ENCODE measurements at places on chromosomes 3 and 15. TPM values are rescaled to one million over a fixed set of nuclear protein-coding genes. Genes with fewer than 3 reads are reported as not detected.

The BRPF1 gene
- 7.1 TPM for polyA plus RNA-seq

The GOLGA6L4 gene
- 0.90 TPM for polyA plus RNA-seq

DNA sequence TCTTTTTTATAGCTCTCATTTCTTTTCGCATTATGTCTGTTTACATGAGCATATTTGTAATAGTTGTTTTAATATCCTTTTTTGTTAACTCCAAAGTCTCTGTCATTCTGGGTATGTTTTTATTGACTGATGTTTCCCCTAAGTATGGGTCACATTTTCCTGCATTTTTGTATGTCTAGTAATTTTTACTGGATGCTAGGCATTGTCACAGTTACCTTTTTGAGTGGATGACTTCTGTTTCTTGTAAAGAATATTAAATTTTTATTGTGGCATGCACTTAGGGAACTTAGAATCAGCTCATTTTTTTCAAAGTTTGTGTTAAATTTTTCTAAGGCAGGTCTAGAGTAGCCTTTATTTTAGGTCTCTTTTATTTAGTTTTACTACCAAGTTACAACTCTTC, 40.7 kb downstream of the ANAPC13 start:
- no peak for DNase-seq

The IL20RB gene
- 1.9 TPM for polyA plus RNA-seq

DNA sequence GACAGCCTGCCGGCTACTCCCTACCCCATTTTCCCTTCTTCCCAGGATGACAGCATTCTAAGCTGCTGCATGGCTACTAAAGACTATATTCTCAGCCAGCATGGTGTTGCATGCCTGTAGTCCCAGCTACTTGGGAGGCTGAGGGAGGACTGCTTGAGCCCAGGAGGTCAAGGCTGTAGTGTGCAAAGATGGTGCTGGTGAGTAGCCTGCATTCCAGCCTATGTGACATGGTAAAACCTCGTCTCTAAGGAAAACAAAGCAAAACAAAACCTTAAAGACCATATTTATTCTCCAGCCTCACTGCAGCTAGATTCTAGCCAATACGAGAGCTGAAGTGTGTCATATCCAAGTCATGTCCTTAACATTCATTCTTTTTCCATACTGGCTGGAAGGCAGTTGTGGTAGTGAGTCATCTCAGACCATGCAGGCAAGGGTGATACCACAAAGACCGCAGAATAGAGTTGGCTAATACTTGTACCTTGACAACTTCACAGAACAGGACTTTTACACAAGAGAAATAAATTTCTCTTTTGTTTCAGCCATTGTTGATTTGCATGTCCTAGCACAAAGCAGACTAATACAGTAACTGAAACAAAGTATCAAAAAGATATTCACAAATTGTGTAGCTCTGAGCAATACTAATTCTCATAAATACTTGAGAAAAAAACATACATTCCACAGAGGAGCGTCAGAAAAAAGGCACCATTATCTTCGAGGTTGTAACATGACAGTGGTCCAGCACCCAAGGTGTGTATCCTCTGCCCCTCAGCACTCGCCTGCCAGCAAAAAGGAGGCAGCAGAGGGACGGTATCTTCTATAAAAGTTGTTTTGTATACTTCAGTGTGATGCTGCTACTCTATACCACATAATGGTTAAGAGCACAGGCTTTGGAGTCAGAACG, 14.8 kb downstream of the PBRM1 start:
- DNase-seq = peak; percentile 100

GRCh38 chr3:156406393-156406792, 148.5 kb downstream of the SSR3 start:
- DNase-seq = no peak

DNA sequence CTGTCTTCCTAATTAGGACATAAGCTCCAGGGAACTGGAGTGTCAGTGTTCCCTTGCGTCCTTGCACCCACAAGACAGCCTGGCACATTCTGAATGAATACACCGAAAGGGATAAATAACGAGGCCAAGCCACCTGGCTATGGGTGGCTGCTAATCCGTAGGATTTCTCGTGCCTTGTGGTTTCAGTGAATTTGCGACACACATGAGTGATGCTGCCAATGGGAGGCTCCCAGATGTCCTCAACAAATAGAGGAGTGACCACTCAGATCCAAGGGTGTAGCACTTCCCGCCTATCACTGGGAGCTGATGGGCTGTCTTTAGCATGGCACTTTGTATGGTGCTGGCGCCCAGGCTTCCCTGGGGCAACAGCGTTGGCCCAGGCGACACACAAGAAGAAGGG, 43.4 kb downstream of the APBA2 start:
- DNase-seq = no peak

DNA sequence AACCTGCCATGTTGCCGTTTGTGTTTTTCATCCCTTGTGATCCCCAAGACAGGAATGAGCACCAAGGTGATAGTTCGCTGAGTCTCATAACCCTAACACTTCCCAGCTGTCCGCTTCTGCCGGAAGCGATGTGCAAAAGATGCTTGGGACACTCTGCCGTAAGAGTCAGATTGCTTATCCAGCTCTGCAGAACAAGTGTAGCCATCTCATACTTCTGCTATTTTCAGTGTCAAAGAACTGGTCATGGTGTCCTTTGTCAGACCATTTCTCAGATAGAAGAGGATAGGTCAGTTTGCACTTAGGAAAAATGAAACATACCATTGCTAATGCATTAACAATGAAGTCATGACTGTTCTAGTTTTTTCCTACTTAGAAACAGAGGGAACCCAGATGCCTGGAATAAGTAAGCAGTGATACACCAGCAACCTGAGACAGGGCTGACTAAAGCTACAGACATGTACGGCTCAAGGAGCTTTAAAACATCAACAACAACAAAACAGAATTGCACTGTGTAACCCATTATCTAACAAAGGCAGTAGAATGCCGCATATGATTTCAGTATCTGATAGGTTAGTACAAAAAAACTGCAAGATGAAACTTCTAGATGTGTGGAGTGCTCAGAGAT, 134.0 kb upstream of the IL12A start:
- DNase-seq = peak; percentile 81

DNA sequence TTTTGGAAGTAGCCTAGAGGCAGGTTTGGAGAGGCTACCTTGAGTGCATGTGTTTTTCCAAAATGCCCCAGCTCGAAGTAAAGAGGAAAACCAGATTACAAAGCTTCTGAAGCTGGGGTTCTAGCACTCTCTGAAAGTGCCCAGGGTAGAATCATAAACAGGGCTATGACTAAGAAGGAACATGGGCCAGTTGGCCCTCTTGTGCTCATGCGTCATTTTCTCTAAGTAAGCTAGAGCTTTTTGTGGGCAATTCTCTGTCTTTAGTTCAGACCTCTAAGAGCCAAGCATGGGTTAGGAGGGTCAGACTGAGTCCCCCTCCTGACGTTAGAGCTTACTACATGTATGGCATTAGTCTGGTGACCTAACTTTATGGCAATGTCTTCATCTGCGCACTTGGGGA, 129.5 kb upstream of the UMPS start:
- no peak for DNase-seq

- DNase-seq = peak; percentile 8
Observed at GRCh38 chr3:61451841-61452240, 109.5 kb upstream of the PTPRG start.

GRCh38 chr15:34038871-34039789, at the start of gene AVEN:
TSS of gene AVEN (minus strand) at chr15:34039204. CDS start at chr15:34039046, 158 bp downstream.
- peak; percentile 44 for DNase-seq

The FETUB gene
- polyA plus RNA-seq = not detected

- no peak for DNase-seq
Observed at GRCh38 chr3:16994854-16995525, 110.2 kb downstream of the PLCL2 start.

DNA sequence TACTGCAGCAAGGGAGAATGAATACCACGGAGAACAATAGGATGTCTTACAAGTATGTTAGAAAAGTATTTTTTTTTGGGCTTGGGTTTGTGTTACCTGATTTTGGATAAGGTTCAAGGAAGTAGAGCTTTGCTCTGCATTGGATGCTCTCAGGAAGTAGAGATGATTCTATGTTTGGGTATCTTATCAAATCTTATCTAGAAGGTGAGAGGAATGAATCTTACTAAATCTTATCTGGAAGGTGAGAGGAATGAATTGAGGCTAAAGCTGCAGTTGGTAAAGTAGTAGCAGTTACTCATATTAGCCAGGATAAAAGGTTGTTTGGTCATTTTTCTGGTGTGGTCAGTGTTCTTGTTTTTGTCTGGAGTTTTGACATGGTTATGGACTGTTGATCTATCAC, 17.4 kb downstream of the TFG start:
- no peak for DNase-seq

GRCh38 chr15:39472621-39473297, 108.1 kb upstream of the THBS1 start:
- peak; percentile 29 for DNase-seq

The FBXL2 gene
- 16.0 TPM for polyA plus RNA-seq

The GOLGA8S gene
- 0.03 TPM for polyA plus RNA-seq

DNA sequence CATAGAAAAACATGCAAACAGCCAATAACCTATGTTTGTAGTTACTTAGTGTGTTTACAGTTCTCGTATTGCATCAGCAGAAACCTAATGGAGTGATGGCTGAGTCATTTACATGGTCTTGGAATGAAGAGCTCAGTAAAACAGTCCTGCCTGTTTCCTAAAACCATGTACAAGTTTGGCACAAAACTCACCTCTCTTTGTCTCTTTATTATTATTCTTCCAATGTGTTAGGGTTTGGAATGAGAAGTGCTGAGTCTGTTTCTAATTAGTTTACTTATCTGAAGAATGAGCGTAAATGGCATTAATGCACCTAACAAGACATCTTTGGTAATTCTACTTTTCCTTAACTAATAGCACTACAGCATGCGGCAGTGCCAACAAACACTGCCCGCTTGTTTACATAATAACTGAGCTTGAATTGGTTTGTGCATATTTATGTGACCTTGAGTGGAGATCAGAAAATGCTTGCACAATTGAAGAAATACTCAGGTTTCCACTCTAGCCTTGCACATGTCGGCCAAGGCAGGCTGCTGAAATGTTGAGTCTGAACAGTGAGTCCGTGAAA, 385.4 kb upstream of the SEMA6D start:
- DNase-seq = peak; percentile 91

The ANKUB1 gene
- polyA plus RNA-seq = not detected

The OXTR gene
- polyA plus RNA-seq = 47.2 TPM

- peak; percentile 50 for DNase-seq
Observed at GRCh38 chr15:65824031-65824743, 32.1 kb upstream of the DENND4A start.

DNA sequence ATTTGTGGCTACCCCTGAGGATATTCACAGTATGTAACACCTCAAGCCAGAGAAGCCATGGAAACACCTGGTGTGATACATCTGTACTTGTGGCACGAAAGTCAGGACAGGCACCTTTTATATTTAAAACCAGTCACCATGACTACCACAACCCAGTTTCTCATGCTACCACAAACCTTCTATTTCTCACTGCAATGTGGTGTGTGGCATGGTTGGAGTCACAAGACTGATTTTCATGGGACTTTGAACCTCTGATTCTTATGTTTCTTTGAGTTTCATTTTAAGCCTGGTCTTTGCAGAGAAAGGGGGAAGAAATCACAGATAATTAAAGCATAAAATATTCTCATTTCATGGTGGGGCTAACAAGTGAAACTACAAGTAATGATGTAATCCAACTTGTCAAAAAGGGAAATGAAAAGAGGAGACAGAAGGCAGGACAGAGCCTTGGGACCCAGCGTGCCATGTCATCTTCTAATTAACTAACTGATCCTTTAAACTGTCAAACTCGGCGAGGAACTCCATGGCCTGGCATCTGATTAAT, 175.9 kb downstream of the PDZRN3 start:
- DNase-seq = no peak

- DNase-seq = no peak
Observed at GRCh38 chr3:11452312-11452711, 180.1 kb downstream of the ATG7 start.

The TIMP4 gene
- 5.2 TPM for polyA plus RNA-seq

- peak; percentile 43 for DNase-seq
Observed at GRCh38 chr3:125163739-125164601, 48.6 kb downstream of the SLC12A8 start.

DNA sequence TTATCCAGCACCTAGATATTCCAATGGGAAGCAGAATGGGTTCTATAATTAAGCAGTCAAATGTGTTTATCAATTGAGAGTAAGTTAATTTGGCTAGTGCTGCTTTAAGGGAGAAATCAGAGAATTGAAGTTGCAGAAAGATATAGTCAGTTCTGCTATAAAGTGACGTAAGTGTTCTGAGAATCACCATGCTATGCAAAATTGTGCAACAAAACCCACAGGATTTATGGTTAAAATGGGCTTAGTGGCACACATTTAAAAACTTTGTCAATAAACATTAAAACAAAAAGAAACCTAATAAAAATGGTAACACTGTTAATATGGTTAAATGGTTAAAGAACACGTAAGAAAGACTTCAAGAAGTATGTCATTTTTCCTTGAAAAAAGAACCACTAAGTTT, 74.5 kb downstream of the TMEM108 start:
- DNase-seq = peak; percentile 20

Data from fibroblast of lung (primary cell).